ENCODE measurements at places on chromosomes 7 and 10. TPM values are rescaled to one million over a fixed set of nuclear protein-coding genes. Genes with fewer than 3 reads are reported as not detected.

Gene GNAI1
- 39.2 TPM for total RNA-seq

Gene ADAM12
- total RNA-seq, result 6.3 TPM

Gene UTF1
- total RNA-seq, result not detected

Gene FGL2
- total RNA-seq, result not detected

Gene RELN
- 0.03 TPM for total RNA-seq

Gene SYT15
- 2.8 TPM for total RNA-seq

Gene HOXA2
- 1.4 TPM for total RNA-seq

Gene LAMB4
- 0.37 TPM for total RNA-seq
